ENCODE measurements at places on chromosomes 5 and 9. TPM values are rescaled to one million over a fixed set of nuclear protein-coding genes. Genes with fewer than 3 reads are reported as not detected.

OTP gene
- polyA plus RNA-seq: not detected

- H3K27me3 ChIP-seq: no peaks in the 10 kb centered on the region
- H3K4me3 ChIP-seq: no peak overlapping the region
- peaks cover 1% of the 10 kb centered on the region for H3K4me1 ChIP-seq
- DNase-seq: no peak
- H3K27ac ChIP-seq: no peak overlapping the region
- H3K36me3 ChIP-seq: no peaks in the 10 kb centered on the region
Observed at GRCh38 chr9:136531904-136532798, 13.7 kb downstream of the NOTCH1 start.

GRCh38 chr9:108241384-108242073 lies 614.3 kb downstream of the ACTL7B start:
- H3K36me3 ChIP-seq: no peaks in the 10 kb centered on the region
- no peaks in the 10 kb centered on the region for H3K4me1 ChIP-seq

KCNN2 gene
- 6.4 TPM for polyA plus RNA-seq

SEMA5A gene
- polyA plus RNA-seq: 14.8 TPM

- peak overlapping the region; percentile 83 for H3K27ac ChIP-seq
- no peaks in the 10 kb centered on the region for H3K27me3 ChIP-seq
- H3K4me1 ChIP-seq: peaks cover 6% of the 10 kb centered on the region
- no peaks in the 10 kb centered on the region for H3K36me3 ChIP-seq
- peak; percentile 49 for DNase-seq
- H3K4me3 ChIP-seq: no peak overlapping the region
Observed at GRCh38 chr5:103057208-103058130, 62.5 kb downstream of the GIN1 start.

- H3K27me3 ChIP-seq: no peaks in the 10 kb centered on the region
- no peak overlapping the region for H3K4me3 ChIP-seq
- H3K27ac ChIP-seq: no peak overlapping the region
Observed at GRCh38 chr5:153926201-153926600, 112.5 kb downstream of the FAM114A2 start.

DNA sequence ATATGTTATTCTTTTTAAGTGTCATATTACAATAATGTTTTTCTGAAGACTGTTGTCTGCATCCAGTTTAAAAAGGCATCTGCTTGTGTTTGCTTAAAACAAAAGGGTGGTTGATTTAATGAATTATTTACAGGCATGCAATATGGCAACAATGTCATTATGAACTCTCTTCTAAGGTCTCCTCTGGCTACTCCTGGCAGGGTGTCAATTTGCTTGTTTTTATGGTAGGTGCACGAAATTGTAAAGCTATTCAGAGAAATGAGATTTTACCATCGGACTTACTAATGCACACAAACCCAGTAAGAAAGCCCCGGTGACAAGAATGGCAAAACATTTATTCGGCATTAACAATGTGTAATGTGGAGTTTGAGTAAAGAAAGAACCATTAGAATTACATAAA lies 539.8 kb upstream of the ZNF608 start:
- H3K36me3 ChIP-seq: no peaks in the 10 kb centered on the region
- no peaks in the 10 kb centered on the region for H3K4me1 ChIP-seq
- H3K4me3 ChIP-seq: no peak overlapping the region
- H3K27me3 ChIP-seq: no peaks in the 10 kb centered on the region
- no peak for DNase-seq

DNA sequence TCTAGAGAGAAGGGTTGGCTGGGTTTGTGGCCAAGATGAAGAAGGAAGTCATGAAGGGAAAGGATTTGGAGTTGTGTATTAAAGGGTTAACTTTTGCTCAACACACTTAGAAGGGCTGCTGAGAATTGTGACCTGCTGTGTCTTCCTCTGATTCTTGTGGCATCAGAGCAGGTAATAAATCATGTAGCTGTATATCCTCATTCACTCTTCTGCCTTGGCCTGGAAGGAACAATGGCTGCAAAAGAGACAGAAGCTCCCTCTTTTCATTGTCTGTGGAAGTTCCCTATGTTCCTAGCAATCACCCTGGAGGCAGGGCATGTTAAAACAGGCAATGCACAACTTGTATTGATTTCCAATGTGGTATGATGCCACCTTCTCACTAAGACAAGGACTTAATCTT lies 159.1 kb downstream of the LRRC70 start:
- H3K27me3 ChIP-seq: no peaks in the 10 kb centered on the region
- H3K4me1 ChIP-seq: no peaks in the 10 kb centered on the region
- no peak overlapping the region for H3K4me3 ChIP-seq
- DNase-seq: no peak
- no peaks in the 10 kb centered on the region for H3K36me3 ChIP-seq

GRCh38 chr5:150960791-150961396 lies 56.1 kb upstream of the ZNF300 start:
- no peaks in the 10 kb centered on the region for H3K4me1 ChIP-seq
- no peaks in the 10 kb centered on the region for H3K27me3 ChIP-seq
- H3K4me3 ChIP-seq: no peak overlapping the region
- no peaks in the 10 kb centered on the region for H3K36me3 ChIP-seq
- H3K27ac ChIP-seq: no peak overlapping the region

DNA sequence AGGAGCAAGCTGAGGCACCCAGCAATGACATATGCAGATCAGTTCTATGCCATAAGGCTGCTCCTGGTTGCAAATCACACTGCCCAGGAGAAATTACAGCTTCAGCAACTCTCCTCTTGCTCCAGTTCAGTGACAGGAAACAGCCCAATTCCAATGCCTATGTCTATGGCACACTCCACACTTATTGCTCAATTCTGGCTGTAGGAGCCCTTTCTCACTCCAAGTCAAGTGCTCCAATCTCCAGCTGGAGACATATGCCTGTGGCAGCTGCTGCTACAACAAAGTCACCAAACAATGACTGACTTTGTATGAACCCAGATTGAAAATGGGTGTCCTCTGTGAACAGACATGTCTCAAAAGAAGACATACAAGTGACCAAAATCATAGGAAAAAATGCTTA lies 31.8 kb upstream of the PLCXD3 start:
- H3K27ac ChIP-seq: no peak overlapping the region
- no peaks in the 10 kb centered on the region for H3K36me3 ChIP-seq
- H3K4me1 ChIP-seq: no peaks in the 10 kb centered on the region
- no peak overlapping the region for H3K4me3 ChIP-seq

DNA sequence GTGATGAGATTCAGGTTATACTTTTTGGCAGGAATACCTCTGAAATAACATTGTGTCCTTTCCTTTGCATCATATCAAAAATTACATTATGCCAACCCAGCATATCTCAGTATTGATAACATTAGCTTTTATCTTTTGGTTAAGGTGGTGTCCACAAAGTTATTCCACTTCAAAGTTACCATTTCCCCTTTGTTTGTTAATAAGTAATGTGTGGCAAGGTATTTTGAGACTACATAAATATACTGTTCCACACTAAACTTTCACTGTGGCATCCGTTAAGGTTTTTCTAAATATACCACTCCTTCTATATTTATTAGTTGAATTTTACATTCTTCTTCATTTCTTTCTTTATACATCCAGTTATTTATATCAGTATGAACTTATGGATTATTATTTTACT lies 14.1 kb upstream of the ARHGEF37 start:
- no peak for DNase-seq
- no peaks in the 10 kb centered on the region for H3K36me3 ChIP-seq
- no peak overlapping the region for H3K27ac ChIP-seq
- no peak overlapping the region for H3K4me3 ChIP-seq
- H3K27me3 ChIP-seq: no peaks in the 10 kb centered on the region

DOCK8 gene
- 3.0 TPM for polyA plus RNA-seq

- H3K27ac ChIP-seq: no peak overlapping the region
- no peaks in the 10 kb centered on the region for H3K4me1 ChIP-seq
- H3K4me3 ChIP-seq: no peak overlapping the region
- DNase-seq: no peak
- H3K27me3 ChIP-seq: no peaks in the 10 kb centered on the region
Observed at GRCh38 chr5:148259288-148259687, 9.3 kb upstream of the SPINK13 start.

GRCh38 chr9:18393340-18394130 lies 80.4 kb upstream of the ADAMTSL1 start:
- peaks cover 3% of the 10 kb centered on the region for H3K4me1 ChIP-seq
- no peak overlapping the region for H3K4me3 ChIP-seq
- no peaks in the 10 kb centered on the region for H3K27me3 ChIP-seq
- H3K27ac ChIP-seq: peak overlapping the region; percentile 70

GRCh38 chr5:155625897-155626543 lies 612.5 kb downstream of the KIF4B start:
- no peak overlapping the region for H3K27ac ChIP-seq
- no peak for DNase-seq
- H3K36me3 ChIP-seq: no peaks in the 10 kb centered on the region
- H3K4me1 ChIP-seq: no peaks in the 10 kb centered on the region
- H3K4me3 ChIP-seq: no peak overlapping the region

- DNase-seq: no peak
- H3K4me3 ChIP-seq: no peak overlapping the region
- H3K27me3 ChIP-seq: no peaks in the 10 kb centered on the region
- H3K4me1 ChIP-seq: no peaks in the 10 kb centered on the region
Observed at GRCh38 chr9:108803428-108804065, 52.2 kb downstream of the ACTL7B start.

UAP1L1 gene
- polyA plus RNA-seq: 40.1 TPM

DNA sequence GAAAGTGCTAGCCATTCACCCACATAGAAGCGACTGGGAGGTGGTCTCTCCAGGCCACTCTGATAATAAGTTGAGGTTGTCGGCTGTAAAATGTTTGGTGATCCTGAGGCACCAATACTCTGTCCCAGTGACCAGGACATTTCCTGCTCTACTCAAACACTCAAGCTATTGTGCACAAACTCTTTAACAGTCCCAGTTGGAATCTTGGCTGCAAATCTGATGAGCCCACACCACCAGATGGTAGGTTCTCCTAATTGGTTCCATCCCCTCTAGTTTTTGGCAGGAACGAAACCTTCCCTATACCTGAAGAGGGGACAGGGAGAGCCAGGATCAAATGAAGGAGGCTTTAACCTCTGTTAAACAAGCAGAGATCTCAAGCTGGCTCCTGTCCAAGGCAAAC lies 14.3 kb downstream of the GRIA1 start:
- DNase-seq: no peak
- H3K4me1 ChIP-seq: no peaks in the 10 kb centered on the region
- no peak overlapping the region for H3K4me3 ChIP-seq
- no peaks in the 10 kb centered on the region for H3K27me3 ChIP-seq
- H3K36me3 ChIP-seq: no peaks in the 10 kb centered on the region
- H3K27ac ChIP-seq: no peak overlapping the region

DNA sequence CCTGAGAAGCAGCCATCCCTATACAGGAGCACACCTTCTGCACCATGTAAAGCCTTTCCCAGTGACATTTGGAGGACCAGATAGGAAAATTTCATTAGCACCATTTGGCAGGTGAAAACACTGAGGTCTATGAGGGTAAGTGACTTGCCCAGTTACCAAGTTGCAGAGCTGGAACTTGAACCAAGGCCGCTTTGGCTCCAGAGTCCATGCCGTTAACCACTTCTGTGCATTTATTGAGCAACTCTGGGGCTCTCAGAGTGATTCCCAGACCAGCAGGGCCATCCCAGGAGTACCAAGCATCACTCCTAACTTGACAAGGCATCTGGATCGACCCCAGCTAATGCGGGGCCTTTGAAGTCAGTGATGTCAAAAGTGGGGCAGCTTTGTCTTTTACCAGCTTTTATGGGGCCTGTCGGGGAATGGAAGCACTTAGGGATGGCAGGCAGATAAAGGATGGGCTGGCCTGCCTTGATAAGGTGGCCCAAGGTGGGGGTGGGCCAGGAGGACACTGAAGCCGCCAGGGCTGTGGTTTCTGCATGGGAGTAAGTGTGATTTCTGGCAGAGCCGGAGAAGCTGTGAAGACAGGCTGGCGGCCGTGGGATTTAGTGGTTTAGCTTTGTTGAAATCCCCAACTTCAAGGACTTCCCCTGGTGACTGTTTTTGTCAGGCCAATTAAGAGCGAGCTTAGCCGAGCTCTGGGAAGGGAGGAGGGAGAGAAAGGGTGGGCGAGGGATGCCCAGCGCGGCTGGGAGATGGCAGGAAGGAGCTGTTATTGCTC lies 127.3 kb downstream of the MACROH2A1 start:
- no peak overlapping the region for H3K27ac ChIP-seq
- H3K4me1 ChIP-seq: peaks cover 31% of the 10 kb centered on the region
- H3K4me3 ChIP-seq: no peak overlapping the region
- H3K36me3 ChIP-seq: no peaks in the 10 kb centered on the region

DNA sequence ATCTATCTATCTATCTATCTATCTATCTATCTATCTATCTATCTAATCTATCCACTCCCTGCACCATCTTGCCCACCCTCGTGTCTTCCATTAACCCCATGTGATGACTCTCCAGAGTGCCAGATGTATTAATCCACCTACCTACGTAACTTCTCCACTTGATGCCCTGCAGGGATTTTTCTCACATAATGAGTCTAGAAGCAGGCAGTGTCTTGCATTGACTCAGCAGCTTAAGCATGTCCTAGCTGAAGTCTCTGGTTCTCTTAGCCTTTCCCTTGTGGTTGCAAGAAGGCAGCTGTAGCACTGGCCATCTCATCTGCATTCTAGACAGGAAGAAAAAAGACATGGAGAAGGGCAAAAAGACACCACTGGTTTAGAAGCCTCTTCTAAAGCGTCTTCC lies 96.7 kb upstream of the ALDH1B1 start:
- no peaks in the 10 kb centered on the region for H3K36me3 ChIP-seq
- no peaks in the 10 kb centered on the region for H3K4me1 ChIP-seq
- DNase-seq: no peak
- no peak overlapping the region for H3K4me3 ChIP-seq

GRCh38 chr5:143311428-143311827 lies 92.1 kb downstream of the NR3C1 start:
- no peak overlapping the region for H3K27ac ChIP-seq
- H3K27me3 ChIP-seq: no peaks in the 10 kb centered on the region
- no peak overlapping the region for H3K4me3 ChIP-seq
- H3K4me1 ChIP-seq: no peaks in the 10 kb centered on the region
- no peaks in the 10 kb centered on the region for H3K36me3 ChIP-seq
- DNase-seq: no peak

PCDHGB6 gene
- polyA plus RNA-seq: 13.1 TPM

TEX53 gene
- polyA plus RNA-seq: 0.44 TPM

ADGRV1 gene
- polyA plus RNA-seq: 88.3 TPM

DNA sequence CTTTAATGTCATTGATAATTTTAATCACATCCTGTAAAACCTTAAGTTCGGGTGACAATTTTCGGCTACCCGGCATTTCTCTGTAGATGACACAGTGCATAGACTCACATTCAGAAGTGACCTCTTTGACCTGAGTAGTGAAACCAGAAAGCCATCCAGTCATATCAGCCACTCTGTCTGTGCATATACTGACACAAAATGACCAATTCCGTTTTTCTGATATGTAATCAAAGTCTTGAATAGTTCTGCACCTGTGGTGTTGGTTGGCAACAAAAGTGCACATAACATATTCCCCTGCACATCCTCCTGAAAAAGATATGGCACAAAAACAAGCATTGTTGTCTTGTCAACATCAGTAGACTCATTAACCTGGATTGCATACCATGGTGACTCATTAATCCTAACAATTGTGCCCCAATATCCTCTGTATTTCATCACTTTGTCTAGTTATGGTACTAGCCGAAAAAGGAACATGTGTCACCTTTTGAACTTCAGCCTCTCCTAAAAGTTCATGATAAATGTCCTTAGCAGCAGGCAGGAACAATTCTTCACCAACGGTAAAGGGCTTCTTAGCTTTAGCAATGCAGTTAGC lies 4.6 kb upstream of the HNRNPA0 start:
- H3K4me3 ChIP-seq: no peak overlapping the region
- H3K27me3 ChIP-seq: no peaks in the 10 kb centered on the region
- no peaks in the 10 kb centered on the region for H3K36me3 ChIP-seq

- H3K4me1 ChIP-seq: no peaks in the 10 kb centered on the region
- H3K4me3 ChIP-seq: no peak overlapping the region
- no peaks in the 10 kb centered on the region for H3K27me3 ChIP-seq
- no peak overlapping the region for H3K27ac ChIP-seq
- no peaks in the 10 kb centered on the region for H3K36me3 ChIP-seq
Observed at GRCh38 chr5:173642191-173642816, 25.9 kb upstream of the BOD1 start.

Data from hepatocyte (in vitro differentiated cells).